GM13977 (cell line): ENCODE measurements at places on chromosomes 7 and 10.

DNA sequence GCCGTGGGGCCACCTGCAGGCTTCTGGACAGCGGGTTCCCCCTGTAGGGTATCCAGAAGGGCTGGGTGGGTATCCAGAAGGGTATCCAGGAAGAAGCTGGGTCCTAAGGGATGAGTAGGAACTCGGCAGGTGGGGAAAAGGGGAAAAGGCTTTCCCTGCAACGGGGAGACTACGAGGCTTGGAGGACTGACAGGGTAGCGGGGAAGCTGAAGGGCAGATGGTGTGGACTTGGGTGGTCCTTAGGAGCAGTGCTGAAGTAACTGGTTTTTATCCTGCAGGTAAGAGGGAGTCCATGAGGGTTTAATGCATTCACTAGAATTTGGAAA is 525 bp downstream of the UBE2D4 start:
- no peak for DNase-seq

GRCh38 chr7:79084423-79084822 is 369.0 kb downstream of the MAGI2 start:
- no peak for DNase-seq

DNA sequence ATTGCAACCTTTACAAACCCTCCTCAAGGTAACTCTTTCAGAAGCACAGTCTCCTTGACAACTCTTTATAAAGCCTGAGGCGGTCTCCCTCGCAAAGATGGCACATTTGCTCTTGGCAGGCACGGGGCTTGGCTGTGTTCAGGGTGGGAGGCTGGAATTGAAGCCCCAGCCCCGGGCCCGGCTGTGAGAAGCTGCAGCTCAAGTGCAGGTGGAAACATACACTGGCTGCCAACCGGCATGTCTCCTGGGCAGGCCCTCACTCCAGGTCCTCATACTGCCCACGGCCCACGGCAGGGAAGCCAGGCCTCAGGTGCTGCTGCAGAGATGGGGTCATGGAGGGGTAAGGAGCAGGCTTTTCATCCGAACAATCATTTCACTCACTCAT is 194.5 kb downstream of the TCERG1L start:
- no peak for DNase-seq

DNA sequence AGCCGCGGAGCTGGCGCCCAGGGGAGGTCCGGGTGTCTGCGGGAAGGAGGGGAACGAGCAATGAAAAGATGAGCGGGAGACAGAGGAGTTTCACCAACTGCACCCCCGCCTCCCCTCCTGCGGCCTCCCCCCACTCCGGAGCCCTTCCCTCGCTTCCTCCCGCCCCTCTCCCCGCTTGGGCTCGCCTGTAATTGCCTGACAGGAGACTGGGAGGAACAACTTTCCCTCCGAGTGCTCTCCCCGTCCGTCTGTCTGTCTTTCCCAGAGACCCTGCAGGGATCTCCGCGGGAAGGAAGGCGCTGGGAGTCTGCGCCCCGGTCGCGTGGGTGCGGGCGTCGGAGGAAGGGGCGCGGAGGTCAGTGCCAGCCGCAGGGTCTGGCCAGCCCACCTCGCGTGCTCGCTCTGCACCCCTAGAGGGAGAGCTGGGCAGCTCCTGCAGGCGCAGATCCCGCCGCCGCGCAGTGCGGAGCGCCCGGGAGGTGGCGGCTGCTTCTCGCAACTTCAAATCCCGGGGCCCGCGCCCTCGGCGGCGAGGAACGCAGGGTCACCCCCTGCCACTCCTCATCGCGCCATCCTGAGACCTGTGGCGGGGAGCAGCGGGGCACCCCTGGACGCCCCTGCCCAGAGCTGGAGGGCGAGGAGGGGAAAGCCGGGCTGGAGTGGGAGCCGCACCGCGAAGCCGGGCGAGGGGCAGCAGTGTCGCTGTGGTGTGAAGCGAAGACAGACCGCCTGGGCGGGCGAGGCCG is 511 bp upstream of the NRP1 start:
- peak; percentile 57 for DNase-seq

GRCh38 chr10:76657337-76658012 is 980.1 kb downstream of the KCNMA1 start:
- DNase-seq, result no peak

DNA sequence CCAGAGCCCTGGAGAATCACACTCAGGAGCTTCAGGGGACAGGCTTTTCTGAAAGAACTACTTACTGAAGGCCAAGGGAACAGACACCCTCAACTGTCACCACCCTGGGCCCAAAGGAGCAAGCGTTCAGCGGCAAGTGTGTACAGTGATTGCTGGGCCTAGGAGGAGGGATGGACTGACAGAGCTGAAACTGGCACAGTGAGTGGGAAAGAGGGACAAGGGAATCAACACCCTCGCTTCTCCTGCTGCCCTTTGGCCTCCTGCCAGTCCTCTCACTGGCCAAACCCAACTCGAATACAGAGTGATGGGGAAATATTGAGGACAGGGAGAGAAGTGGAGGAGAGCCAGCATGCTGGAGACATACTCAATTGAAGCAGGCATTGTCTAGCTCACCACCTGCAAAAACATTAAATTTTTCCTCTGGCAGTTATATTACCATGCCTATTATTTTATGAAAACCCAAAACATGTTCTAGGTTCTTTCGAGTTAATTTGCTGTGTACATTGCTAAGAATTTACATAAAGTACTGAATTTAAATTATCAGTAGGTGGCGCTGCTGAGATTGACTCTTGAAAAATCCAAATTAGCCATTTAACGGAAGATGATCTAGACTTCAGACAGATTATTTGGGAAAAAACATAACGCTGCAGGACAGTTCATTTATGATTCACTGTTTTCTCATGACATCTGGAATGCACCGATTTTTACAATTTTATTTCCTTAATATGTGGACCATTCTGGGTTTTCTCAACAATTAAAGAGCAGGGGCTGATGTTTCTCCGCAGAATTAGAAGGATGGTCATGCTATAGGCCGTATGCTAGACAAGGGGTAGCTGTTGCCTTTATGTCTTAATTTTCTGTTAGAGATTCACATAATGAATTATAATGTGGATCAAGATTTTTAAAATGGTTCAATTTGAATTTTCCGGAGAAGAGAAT is 14.7 kb upstream of the TMEM236 start:
- peak; percentile 48 for DNase-seq

DNA sequence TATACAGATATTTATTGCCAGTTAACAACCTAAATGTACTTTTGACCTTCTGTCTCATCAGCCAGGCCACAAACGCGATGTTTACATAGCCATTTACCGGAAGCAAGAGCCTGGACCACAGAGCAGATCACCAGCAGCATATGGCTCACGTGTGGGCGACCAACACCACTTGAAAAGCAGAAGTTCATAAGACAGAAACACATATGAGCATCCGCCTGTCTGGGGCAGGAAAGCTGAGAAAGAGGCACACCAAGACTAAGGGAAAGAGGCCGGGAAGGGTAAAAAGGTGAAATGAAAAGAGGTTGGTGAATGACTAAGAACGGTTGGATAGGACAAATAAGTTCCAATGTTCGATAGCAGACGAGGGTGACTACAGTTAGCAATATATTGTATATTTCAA is 1.3 kb downstream of the ABCB1 start:
- peak; percentile 79 for DNase-seq

DNA sequence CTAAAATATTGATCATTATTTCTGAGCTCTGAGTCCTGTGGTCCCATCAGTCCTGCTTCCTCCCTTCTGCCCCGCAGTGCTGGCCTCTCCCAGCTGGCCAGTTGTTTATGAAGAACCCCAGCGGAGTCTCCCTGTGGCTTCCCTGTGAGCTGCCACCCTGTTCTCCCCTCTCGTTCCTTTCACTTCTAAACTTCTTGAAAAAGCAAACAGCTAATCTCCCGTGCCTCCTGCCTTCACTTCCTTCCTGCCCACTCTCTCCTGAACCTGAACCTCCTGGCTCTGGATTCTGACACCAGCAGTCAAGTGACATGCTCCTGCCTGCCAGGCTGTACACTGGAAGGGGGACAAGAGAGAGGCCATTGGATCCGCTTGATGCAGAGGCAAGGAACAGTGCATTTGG is 63.7 kb upstream of the ZPBP start:
- DNase-seq, result no peak

- DNase-seq, result peak; percentile 17
Observed at GRCh38 chr10:88409236-88409635, 173.9 kb downstream of the RNLS start.

- DNase-seq, result no peak
Observed at GRCh38 chr7:37944737-37945054, 24.3 kb downstream of the EPDR1 start.

DNA sequence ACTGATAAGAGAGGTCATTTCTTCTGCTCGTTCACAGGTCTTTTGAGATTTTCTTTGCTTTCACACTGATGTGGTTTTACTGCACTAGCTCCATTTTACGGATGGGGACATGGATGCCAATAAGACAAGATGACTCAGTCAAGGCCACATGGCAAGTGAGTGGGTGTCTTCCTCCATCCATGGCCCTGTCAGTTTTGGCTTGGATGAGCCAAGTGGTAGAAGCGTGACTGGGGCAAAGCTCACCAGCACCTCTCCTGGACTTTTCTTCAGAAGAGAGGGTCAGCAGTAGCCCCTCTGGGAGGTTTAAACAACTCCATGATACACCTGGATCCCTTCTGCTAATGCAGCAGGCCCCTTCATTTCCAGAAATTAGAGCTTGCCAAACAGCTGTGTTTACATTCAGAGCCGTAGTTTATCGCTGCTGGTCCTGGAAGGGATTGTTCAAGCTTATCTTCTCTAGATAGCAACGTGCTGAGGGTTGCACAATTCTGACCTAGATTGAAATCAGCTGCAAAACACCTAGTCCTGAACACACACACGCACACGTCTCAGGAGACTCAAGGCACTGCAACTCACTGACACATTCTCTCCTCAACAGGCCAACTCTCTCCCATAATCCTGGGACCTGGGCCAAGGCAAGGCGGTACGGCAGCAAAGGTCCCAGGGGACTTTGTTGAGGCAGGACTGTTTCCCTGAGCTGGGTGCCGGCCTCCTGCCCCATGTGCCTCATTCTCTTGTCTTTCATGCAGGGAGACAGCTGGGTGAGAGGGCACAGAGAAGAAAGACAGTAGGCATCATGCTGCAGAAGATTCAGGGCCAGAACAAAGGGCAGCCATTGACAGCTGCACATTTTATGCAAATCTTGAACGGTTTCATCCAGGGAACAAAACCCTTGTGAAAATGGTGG is 14.2 kb upstream of the PDCD4 start:
- no peak for DNase-seq

DNA sequence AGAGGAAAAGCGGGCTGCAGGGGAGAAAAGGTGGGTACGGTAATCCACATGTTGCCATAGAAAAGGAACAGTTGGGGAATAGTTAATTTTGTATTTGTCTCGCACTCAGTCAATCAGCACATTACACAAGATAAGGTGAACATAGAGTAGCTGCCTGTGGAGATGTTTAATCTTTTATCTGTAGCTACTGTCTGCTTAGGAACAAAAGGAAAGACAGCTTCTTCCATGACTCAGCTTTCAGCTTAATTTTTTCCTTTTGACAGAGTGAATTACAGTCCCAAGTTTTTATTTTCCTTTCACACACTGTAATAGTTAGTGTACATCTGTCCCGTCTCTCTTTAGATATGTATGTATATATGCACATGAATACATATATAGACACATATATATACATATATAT is 39.3 kb upstream of the PODXL start:
- DNase-seq, result no peak

GRCh38 chr10:106931159-106931852 is 233.2 kb downstream of the SORCS1 start:
- peak; percentile 55 for DNase-seq

GRCh38 chr7:128103498-128104107 is 72.4 kb upstream of the LRRC4 start:
- DNase-seq, result peak; percentile 70

GRCh38 chr10:47077941-47078340 is 166.7 kb downstream of the PTPN20 start:
- no peak for DNase-seq

GRCh38 chr7:41312235-41312634 is 390.7 kb downstream of the INHBA start:
- no peak for DNase-seq

DNA sequence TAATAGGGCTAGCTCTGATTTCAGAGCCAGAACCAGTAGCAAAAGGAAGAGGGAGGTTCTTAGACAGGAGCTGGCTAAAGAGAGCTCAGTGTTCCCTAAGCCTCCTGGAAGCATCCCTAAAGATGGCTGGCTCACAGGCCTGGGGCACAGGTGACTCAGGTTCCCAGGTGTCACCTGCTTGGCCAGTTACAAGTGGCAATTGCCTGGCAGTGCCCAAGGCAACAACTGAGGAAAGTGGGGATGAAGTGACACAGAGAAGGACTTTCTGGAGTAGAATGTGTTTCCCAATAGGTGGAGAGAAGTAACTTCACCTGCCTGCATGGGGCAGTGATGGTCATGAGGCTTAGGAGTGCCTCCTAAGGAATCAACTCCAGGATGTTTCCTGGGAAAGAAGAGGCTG is 66.5 kb upstream of the EEPD1 start:
- no peak for DNase-seq

DNA sequence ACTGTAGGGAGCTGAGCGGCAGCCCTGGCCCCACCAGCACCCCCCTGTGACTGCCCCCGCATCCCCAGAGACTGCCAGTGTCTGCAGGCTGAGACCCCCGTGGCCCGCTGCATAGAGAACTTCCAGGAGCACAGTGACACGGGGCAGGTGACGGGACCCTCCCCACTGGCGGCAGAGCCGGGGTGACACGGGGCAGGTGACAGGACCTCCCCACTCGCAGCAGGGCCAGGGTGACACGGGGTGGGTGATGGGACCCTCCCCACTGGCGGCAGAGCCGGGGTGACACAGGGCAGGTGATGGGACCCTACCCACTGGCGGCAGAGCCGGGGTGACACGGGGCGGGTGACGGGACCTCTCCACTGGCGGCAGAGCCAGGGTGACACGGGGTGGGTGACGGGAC is 2.3 kb downstream of the GPER1 start:
- no peak for DNase-seq

- DNase-seq, result no peak
Observed at GRCh38 chr10:100836891-100837290, 75.9 kb upstream of the SLF2 start.

DNA sequence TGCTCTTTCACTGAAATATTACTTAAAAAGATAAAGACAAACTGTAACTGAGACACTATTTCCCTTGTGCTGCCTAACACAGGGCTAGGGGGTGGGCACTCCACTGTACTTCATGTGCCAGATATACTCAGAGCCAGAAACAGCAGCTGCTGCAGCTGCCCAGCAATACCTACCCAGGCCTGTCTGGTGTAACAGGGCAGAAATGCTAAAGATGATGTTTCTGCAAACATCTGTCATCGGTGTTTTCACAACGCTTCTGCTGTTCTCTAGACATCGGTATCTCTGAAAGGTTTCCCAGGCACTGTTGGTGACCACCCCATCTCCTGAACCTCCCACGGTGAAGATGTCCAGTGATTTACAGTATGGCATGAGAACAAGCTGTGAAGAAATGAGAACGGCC is 42.7 kb downstream of the LAMB1 start:
- DNase-seq, result no peak
